ENCODE measurements at places on chromosomes 3 and 15.

GRCh38 chr3:4845882-4846281 is 133.4 kb upstream of the BHLHE40 start:
- no peak for DNase-seq

GRCh38 chr3:129228891-129229585 is 20.4 kb upstream of the COPG1 start:
- DNase-seq = no peak

DNA sequence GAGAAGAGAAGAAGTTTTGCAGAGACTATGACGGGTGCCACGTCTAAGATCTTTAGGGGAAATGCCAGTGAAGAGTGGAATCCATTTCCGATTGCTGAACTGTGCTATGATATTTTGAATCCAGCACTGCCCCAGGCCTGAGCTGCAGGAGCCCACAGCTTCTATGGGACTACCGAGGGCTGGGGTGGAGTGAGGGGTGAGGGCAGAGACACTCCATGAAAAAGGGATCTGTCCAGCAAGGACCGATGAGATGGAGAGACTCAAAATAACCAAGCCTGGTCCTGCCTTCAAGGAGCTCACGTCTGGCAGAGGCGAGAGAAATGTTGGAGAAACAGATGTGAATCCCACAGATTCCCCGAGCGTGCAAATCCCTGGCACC is 79.8 kb upstream of the MEF2A start:
- no peak for DNase-seq

DNA sequence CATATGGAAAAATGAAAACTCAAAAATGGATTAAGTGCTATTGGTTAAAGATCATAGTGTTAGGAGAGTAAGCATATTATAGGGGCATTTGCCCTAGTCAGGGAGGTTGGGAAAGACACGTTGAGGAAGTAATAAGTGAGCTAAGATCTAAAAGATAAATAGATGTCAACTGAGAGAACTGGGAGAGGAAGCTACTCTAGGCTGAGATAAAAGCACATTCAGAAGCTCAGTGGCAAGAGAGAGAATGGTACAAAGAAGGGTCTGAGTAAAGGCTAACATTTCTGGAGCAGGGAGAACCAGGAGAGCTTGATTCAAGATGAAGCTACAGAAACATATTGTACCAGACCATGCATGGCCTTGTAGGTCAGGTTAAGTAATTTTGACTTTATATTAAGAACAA is 63.9 kb downstream of the TRPC1 start:
- no peak for DNase-seq

DNA sequence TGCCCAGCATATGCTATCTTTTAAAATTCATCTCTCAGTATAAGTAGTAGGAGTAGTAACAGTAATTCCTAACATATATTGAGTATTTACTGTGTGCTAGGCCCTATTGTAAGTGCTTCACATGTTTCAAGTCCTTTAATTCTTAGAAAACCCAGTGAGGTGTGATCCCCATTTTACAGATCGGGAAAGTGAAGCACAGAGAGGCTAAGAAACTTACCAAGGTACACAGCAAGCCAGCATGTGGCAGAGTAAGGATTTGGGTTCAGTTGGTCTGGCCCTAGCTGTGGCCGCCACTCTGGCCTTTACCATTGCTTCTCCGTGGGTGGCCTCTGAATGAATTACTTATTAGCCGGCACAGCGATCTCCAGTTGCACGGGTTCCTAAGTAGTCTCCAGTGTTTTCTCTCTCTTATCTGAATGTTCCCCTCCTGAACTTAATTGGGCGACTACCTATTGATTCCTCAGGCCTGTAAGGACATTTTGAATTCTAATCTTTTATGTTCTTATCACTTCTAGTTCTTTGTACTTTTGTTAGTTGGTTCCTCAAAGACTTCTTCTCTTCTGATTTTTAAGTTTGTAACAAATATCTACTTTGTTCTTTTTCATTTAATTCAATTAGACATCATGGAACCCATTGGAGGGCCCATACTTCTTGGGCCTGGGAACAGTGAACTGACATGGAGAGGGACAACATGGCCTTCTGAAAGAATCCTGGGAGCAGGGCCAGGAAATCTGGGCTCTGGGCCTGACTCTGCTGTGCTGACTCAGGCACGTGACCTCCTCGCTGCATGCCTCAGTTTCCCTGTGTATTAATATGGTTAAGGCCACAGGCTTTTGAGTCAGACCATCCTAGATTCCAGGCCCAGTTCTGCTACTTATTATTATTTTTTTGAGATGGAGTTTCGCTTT is 11.6 kb downstream of the CLCN2 start:
- DNase-seq = no peak

- DNase-seq = no peak
These were observed 368.7 kb upstream of the TBL1XR1 start for GRCh38 chr3:177565981-177566380.

DNA sequence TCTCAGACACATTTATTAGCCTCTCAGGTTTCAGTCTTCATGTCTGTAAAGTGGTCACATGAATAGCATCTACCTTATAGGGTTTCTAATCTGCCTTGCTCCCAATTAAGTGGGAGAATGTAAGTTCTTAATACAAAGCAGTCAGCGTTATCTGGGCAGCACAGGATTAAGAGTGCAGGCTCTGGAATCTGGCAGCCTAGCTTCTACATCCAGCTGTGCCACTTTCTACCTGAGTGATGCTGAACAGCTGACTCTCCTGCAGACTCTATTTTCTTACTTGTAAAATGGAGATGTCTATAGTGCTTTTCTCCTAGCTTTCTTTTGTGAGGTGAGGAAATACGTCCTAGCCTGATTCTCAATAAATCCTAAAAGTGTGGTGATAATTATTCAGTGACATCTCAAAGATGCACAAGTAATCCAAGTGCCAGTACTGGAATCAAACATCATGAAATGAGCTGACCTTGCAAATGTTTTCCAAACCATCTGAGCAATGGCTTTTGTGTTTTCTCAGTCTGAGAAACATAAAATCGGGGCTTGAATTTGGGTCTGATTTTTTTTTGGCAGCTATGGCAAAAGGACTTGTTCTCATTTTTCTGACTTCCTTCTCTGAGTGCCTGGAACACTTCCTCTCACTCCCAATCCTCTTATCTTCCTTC is 232.2 kb upstream of the FEZF2 start:
- no peak for DNase-seq

DNA sequence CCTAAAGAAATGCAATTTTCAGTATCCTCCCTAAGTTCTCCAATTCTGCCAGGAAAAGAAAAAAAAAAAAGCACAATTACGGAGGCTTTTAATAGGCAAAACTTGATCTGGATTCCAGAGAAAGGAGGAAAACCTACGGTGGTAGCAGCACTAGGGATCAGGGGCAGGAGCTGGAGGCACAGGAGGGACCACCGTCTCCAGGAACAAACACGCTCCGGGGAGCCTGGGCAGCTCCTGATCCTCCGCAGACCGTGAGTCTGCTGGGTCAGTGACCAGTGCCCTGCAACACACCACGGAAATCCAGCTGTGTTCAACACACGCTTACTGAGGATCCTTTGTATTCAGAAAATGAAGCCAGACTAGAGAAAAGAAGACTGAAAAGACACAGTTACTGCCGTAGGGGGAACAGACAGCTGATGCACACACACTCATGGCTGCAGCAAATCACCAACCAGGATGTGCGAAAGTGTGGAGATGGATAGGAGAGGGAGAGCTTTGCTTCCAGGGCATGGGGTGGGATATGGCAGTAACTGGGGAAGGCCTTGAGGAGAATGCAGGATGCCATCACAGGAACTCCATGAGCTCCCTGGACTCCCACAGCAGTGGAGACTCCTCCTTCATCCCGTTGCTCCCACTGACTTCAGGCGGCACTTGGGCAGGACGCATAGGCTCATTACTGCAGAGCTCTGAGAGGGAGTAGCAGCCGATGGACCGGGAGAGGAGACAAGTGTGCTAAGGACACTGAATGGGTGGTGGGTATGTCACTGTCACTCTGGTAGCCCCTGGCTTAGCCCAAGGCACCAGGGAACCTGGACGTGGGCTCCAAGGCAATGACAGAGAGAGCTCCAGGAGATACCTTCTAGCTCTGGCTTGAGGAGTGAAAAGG is 167.0 kb downstream of the ATP10A start:
- no peak for DNase-seq

DNA sequence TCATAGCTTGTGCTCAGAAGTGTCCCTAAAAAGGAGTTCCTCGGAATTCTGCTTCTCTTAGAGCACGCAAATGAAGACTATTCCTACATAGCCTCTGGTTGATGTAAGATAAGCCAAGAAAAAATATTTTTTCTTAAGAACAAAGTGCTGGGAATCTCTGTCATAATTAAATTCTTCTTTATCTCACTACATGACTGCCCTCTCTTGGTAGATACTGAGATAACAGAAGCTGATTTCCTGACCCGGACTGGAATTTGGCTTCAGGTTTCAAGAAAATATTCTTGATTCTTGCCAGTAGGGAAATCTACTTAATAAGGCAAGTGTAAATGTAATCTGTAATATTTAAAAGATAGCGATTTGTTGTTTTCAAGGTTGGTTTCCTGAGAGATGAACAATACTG is 31.3 kb upstream of the SETMAR start:
- DNase-seq = no peak

DNA sequence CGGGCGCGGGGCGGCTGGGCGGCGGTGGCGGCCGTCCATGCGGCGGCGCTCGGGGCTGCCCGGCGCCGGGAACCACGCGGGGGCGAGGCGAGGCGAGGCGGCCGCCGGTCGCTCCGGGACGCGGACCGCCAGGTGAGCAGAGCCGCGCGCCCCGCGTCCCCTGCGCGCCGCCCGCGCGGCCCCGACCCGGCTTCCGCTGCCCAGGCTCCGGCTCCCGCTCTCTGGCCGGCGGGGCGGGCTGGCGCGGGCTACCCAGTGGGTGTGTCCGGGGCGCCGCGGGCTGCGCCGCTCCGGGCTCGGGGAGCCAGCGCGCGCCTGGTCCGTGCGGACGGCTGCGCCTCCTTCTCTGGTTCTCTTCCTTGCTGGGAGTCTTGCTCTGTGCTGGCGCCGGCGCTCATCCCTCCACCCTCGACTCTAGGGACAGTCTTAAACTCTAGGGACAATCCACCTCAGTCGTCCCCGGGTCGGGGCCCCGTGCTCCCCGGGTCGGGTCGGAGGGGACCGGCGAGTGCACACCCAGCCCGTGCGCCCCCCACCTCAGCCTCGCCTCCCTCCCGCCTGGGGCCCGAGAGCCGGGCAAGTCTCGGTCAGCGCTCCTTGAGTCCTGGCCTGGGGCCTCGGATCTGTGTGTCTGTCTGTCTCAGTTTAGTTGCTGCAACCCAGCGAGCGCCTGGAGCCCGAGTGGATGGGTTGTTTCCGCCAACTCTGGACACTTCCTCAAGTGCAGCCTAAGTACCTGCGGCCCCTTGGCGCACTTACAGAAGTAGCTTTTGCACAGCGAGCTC is 488 bp downstream of the THSD4 start:
- no peak for DNase-seq

GRCh38 chr15:42650208-42651066 is 75.0 kb downstream of the STARD9 start:
- peak; percentile 9 for DNase-seq

DNA sequence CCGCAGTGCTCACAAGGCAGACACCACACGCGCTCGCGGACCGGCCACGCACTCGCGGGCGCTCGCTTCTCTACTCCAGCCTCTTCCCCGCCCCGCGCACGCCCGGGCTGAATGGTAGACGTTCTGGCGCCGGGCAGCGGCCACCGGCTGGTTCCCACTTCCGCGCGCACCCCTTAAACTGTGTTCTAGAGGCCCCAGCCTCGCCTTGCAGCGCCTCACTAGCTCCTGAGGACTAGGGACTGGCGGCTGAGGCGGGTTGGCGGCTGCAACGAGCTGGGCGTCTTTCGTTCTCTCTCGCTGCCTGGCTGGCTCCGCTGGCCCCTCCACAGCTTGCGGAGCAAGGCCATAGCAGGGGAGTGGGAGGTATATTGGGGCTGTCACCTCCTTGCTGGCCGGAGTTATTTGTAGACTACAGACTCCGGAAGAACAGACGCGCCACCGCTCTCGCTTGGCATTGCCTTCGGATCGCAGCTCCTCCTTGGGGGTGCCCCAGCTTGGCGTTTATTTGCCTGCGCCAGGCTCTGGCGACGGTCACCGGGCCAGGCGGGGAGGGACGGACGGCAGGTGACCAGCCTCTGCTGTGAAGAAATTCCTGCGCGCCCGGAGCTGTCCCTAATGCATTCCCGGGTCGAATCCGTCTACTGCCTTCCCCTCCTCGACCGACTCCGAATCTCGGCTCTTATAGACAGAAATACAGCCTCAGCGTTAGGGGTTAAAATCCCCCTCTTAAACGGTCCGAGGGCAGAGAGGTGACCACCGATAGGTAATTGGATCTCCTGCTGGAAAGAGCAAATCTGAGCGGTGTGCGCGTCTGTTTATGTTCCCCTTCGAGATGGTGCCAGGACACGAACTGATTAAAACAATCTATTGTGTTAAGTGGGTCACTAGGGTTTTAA is 1.3 kb downstream of the GREM1 start:
- DNase-seq = no peak

GRCh38 chr15:29472901-29473445 is 203.4 kb upstream of the NSMCE3 start:
- no peak for DNase-seq

DNA sequence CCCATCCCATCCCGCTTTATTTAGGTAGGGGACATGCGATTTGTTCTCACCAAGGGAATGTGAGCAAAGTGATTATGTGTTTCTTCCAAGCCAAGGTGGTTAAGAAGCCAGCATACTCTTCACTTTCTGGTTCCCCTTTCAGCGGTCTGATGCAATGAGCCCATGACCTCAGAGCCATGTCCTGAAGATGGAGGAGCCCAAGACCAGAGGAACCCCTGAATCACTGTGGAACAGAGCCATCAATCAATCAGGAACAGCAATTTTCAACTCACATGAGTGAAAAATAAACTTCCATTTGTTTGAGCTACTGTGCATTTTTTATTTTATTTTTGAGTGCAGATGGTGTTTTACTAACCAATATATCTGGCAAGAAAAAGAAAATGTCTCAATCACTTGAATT is 10.8 kb downstream of the THRB start:
- DNase-seq = no peak

GRCh38 chr15:31440754-31441311 is 114.2 kb downstream of the KLF13 start:
- no peak for DNase-seq

GRCh38 chr3:170154569-170155143 is 26.9 kb downstream of the PHC3 start:
- no peak for DNase-seq

- DNase-seq = no peak
These were observed 59.2 kb upstream of the ABHD17C start for GRCh38 chr15:80635953-80636352.

DNA sequence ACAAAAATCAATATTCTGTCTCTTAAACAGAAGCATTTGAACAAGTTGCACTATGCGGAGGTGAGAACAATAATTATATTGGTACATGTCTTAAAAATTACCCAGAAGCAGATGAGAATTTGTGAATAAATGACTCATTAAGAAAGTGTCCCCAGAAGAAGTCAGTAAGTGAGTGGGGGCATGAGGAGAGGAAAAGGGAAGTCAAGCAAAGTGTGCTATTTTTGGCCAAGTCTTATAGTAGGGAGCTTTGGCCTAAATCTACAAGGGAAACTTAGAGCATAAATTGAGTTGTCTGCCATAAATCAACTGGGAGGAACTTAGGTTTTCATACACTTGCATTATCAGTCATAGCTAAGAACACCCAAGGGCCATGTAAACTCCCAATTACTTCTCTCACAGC is 86.9 kb upstream of the SATB1 start:
- no peak for DNase-seq

Measured in T follicular helper cell (primary cell).